Stimulated activated naive CD4-positive, alpha-beta T cell treated with Interleukin-2 at 50 U/mL for 16 hours (primary cell): ENCODE measurements at places on chromosomes 11 and 22.

DNA sequence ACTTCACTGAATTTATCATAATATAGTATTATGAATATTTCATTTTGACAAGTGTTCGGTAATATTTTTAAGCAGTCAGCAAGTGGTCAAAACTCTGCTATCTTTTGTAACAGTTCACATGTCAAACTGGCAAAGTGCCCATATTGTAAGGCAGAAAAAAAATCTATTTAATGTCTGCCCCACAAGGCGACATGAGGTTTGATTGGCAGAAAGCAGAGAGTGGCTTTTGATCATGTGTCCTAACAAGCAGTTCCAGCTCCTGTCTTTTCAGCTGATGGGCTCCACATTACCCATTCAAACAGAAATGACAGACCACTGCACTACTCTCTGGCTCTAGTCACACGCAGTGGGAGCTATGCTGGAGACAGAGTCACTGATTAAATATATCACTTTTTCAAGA lies 59.0 kb downstream of the SOX6 start:
- DNase-seq = no peak

- no peak for DNase-seq
These were observed 1.6 kb upstream of the DNAL4 start for GRCh38 chr22:38795569-38795968.

GRCh38 chr11:86047275-86047991 lies 21.5 kb downstream of the PICALM start:
- DNase-seq = peak; percentile 33

DNA sequence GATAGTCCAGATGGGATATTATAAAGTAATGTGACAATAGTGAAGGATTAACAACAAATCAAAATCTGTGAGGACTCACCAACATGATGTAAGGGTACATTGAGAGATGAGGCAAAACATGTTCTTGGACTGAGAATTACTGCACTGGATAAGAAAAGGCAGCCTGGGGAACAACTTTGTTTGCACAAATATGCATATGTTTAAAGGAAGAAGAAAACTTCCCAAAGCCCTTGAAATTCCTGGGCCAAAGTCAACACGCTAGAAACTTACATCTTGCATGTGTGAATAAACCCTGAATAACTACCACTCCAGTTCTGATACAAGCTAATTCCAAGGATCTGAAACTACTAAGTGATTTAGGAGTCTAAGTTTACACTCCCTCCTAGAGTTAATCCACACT lies 1.1 kb downstream of the OR52A5 start:
- DNase-seq = no peak

GRCh38 chr11:102513869-102514268 lies 16.7 kb downstream of the MMP7 start:
- DNase-seq = no peak

DNA sequence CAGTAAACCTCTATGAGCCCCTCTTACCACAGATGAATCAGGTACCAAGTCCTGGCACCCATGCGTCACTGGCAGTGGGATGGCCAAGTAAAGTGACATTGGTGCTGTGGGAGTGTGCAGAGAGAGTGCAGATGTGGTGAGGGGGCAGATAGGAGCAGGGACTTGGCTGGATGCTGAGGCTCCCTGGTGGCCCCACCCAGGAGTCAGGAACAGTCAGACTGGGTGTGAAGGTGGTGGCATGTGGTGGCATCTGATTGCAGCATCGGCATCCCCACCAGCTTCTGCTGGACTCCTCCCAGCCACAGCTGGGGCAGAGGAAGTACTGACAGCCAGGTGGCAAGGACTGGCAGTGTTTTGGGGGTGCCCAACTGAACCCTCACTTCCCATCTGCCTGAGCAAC lies 11.4 kb downstream of the DGAT2 start:
- DNase-seq = no peak

GRCh38 chr22:32005453-32005852 lies 37.6 kb upstream of the SLC5A1 start:
- no peak for DNase-seq

DNA sequence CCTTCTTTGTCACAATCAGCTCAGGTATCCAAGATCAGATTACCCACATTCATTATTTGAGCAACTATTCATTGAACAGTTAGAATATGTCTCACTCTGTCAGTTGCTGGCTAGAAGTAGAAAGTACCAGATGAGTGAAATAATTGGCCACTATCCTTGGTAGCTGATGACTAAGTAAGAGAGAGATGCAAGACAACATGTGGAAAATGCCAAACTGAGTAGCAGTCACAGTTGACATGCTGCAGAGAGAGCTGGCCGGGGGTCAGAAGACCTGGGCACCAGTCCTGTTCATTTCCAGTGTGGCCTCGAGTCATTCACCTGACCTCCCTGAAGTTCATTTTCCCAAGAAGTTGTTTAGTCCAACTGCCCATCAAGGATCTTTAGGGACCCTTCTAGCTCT lies 22.5 kb upstream of the SMIM35 start:
- DNase-seq = no peak

- no peak for DNase-seq
These were observed at the start of gene SYT9 for GRCh38 chr11:7251836-7252682. Gene SYT9, plus strand, starts transcription at chr11:7251904. Its CDS starts 283 bp downstream, at chr11:7252187.

- no peak for DNase-seq
These were observed 14.0 kb upstream of the MCHR1 start for GRCh38 chr22:40665312-40665711.

- DNase-seq = peak; percentile 28
These were observed 1.1 kb upstream of the DDX6 start for GRCh38 chr11:118791961-118792569.
